ENCODE measurements at places on chromosomes 3 and 15.

DNA sequence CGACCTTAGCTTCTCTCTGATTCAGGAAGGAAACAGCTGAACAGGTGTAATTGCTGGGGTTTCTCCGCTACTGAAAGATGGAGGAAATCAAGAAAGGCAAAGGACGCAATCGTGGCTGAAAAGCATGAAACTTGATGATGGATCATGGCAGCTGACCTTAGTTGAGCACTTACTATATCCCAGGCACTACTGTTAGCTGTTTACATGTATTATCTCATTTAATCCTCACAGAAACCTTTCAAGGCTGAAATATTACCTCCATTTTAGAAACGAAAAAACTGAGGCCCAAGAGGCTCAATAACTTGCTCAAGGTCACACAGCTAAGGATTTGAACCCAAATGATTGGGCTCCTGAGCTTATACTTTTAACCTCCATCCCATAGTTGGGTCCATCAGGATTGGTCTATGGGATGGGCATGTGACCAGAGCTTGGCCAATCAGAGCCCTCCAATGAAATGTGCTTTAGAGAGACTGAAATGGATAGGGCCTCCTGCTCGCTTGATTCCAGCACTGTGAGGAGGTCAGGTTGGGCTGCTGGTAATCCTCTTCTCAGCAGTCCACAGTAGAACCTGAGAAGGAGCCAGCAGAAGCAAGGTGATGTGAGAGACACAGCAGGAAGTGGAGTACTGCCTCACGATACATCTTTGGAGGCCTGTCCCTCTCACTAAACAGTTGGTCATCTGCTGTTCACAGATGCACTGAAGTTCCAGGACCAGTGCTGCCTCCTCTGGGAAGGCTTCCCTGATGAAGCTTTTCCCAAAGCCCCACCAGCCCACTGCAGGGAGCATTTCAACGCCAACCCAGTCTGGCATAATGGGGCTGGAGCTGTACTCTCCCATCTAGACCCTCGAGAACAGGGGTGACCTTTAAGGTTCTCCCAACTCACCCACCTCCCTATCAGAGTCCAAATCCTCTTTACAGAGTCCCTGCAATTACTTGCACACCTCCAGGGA, 10.4 kb downstream of the CLN6 start:
- DNase-seq = no peak

DNA sequence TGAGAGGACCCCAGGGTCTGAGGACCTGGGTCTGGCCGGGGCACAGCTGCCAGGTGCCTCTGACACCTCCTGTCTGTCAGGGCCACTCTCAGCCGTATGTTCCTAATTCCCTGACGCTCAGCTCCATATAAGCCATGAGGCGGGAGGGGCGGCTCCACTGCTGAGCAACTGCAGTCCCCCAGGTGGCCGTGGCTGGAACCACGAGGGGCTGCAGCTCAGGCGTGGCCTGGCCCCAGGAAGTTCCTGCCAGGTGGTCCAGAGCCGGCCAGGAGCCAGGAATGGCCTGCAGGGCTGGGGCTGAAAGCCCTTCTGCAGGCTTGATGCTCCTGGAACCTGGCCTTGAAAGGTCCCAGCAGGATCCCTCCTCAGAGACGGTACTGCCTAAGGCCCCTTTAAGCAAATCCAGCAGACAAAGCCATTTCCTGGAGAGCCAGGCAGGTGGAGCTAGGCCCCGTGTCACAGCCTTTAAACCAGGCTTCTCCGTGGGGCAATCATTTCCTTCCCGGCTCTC, 118.0 kb downstream of the CHSY1 start:
- no peak for DNase-seq

DNA sequence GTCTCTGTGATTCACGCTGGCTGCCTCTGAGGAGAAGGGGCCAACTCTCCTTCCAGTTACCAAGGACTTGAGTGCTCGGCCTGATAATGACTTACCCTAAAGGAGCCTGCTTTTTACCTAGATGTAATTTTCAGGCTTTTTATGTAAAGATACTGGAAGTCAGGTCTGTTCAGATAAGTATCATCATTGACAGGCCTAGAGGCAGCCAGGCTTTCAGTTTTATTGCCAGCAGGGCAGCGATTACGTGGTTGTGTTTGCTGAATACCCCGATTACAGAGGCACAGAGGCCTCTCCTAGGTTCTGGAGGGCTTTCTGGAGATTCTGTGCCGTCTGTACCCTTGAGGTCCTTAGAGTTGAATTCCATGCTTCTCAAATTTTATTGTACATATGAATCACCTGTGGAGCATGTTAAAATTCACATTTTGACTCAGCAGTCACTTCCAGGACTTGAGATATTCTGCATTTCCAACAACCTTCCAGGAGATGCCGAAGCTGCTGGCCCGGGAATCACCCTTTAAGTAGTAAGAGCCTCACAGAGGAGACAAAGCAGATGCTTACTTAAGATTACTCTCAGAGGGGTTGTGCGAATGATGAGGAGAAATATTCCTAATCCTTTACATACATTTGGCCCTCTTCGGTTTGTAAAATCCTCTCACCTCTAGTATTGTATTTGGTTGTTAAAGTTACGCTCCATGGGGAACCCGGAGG, 160.1 kb upstream of the BHLHE40 start:
- no peak for DNase-seq

- no peak for DNase-seq
These were observed 98.5 kb upstream of the MEF2A start for GRCh38 chr15:99467338-99467720.

GRCh38 chr15:22936577-22937472, 43.3 kb downstream of the CYFIP1 start:
- no peak for DNase-seq

GRCh38 chr15:43908516-43909050, 81.8 kb downstream of the WDR76 start:
- no peak for DNase-seq

DNA sequence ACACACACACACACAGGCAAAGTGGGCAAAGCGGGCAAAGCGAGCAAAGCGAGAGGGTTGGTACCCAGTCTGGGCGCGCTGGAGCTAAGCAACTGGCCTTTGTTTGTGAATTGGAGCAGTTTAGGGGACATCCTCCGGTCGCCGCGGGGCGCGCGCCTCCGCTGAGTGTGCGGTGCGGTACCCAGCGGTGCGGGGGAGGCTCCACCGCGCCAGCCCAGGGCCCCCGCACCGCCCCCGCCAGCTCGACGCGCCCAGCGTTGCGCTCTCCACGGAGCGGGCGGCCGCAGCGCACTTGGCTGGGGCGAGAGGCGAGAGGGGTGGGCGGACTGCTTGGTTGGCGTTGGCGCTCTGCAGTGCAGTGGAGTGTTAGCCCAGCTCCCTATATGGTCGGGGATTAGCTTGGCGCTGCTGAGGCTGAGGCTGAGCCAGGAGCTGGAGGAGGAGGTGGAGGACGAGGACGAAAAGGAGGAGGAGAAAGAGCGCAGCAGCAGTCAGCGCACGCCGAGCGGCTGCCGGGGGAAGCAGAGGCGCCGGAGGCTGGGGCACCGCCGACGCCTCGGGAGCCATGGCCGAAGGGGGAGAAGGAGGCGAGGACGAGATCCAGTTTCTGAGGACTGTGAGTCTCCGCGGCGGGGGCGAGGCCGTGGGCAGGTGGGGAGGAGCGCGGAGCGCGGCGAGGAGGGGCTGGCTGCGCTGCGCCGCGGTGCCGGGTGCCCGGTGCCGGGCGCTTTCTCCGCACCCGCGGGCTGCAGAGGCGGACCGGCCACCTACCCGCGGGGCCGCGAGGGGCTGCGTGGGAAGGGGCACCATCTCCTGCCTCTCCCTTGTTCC, at the start of gene RYR3:
Gene RYR3 (plus strand): TSS at position 487 of the 831 bp plus-strand sequence. CDS start 79 bp downstream, at position 566.
- DNase-seq = no peak

DNA sequence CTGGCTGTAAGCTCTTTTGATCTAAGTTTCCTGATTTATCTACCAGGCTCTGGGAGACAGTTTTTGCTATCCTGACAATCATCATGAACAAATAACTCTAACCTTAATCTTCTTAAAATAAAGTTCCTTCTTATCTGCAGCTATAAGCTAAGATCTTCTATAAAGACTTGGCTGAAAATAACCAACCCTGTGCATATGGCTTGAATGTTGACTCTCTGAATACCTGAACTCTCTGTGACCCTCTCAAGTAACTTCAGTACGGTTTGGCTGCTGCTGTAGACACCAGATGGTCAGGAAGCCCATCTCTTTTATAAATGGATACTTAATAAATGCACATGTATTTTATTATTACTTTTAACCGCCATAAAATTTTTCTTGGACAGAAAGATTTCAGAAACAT, 412.4 kb upstream of the CBLB start:
- DNase-seq = no peak

DNA sequence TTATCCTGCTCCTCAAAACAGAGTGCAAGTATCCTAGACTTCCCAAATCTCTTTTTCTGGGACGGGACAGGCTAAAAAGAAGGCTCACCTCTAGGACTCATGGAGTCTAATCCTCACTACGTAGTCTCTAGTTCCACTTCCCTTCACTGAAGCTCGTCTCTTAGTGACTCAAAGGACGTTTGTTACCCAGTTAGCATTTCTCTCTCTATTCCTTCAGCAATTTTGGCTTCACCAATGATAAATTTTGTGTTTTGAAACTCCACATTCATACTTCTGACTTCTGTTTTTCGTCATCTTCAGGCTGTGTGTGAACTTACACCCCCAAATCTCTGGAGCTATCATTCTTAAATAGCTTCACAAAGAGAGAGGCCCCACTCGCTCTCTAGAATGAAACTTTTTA, 627.1 kb downstream of the NAALADL2 start:
- no peak for DNase-seq

- DNase-seq = no peak
These were observed 8.8 kb downstream of the RPL32 start for GRCh38 chr3:12832350-12833221.

DNA sequence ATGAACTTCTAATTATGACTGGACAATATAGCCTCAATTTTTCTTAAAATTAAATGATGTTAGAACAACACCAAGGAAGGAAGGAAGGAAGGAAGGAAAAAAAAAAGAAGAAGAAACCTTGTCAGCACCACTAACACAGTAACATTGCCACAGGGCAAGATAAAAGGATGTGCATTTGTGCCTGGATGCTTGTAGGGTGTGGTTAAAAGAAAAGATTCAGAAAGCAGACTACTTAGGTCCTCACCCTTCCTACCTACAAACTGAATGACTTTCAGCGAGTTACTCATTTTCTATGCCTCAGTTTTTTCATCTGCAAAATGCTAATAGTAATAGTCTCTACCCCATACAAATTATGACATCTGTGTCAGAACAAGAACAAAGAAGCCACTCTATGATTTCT, 778.3 kb downstream of the MCTP2 start:
- no peak for DNase-seq

- DNase-seq = no peak
These were observed 26.6 kb downstream of the SLC28A1 start for GRCh38 chr15:84910928-84911623.

GRCh38 chr3:28841441-28841840, 439.4 kb upstream of the RBMS3 start:
- no peak for DNase-seq

DNA sequence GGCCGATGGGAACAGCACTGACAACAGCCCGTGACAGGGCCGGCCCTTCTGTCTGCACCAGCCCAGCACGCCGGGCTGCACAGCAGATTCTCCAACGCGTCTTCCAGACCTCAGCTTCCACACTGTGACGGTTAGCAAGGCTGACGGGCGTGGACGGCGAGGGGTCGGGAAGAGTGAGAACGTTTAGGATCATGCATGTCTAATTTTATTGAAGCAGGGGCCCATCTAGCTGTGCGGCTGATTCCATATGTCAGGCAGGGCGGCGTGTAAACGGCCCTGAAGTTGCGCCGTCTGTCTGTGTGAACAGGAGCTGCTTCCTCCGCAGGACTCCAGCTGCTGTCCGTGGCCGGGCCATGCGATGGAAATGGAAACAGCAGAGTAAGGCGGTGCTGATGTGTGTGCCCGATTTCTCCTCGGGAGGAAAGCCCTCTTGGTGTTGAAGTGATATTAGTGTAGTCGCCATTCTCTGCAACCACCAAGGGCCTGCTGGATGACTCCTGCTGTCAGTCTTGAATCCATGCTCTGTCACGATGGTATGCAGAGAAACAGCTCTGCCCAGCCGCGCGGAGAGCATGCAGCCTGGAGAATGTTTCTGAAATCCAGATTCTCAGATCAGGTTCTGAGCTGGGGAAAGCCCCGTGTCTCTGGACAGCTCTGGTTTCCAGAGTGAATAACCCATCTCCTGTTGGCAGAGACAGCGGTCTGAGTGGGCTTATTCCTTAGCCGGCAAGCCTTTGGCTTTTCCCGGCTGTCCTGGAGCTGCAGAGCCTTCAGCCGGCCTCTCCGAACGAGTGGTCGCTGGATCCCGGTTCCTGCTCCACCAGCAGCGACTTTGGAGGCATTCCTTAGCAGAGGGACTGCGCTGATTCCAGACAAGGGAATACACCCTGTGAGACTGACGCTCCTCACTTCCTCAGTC, 158.1 kb upstream of the UBE3A start:
- DNase-seq = no peak

GRCh38 chr3:64489361-64490044, 198.3 kb downstream of the ADAMTS9 start:
- DNase-seq = no peak

GRCh38 chr3:146166415-146166821, 5.4 kb upstream of the PLOD2 start:
- DNase-seq = no peak
